NCI-H524 (cell line): ENCODE measurements at places on chromosomes 5 and 9.
A peak's percentile ranks its signal among the peaks of the same experiment; 100 is the strongest.

DNA sequence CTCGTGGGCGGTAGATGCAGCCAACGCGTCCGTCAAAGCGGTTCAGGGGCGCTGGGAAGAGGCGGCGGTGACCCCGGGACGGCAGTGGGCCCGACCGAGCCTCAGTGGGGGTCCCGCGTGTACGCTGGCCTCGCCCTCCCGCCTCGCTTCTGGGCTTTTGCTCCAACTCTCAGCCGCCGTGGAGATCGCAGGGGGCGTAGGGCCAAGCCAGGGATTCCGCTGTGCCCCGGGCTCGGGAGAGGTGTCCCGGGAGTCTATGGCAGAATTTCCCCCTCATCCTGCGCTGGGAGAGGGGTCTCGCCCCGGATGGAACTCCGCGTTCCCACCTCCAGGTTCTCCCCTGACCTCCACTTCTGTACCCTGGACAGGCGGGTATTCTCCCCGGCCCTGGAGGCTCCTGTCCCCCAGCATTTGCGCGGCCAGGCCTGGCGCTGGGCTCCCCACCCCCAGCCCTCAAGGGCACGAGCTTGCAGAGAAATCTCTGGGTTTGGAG, 131.9 kb downstream of the MRPL36 start:
- DNase-seq, result peak; percentile 59

GRCh38 chr5:1476181-1476966, 31.1 kb upstream of the SLC6A3 start:
- no peak for DNase-seq

- no peak for DNase-seq
These were observed 5.8 kb upstream of the RALGDS start for GRCh38 chr9:133126697-133127339.

DNA sequence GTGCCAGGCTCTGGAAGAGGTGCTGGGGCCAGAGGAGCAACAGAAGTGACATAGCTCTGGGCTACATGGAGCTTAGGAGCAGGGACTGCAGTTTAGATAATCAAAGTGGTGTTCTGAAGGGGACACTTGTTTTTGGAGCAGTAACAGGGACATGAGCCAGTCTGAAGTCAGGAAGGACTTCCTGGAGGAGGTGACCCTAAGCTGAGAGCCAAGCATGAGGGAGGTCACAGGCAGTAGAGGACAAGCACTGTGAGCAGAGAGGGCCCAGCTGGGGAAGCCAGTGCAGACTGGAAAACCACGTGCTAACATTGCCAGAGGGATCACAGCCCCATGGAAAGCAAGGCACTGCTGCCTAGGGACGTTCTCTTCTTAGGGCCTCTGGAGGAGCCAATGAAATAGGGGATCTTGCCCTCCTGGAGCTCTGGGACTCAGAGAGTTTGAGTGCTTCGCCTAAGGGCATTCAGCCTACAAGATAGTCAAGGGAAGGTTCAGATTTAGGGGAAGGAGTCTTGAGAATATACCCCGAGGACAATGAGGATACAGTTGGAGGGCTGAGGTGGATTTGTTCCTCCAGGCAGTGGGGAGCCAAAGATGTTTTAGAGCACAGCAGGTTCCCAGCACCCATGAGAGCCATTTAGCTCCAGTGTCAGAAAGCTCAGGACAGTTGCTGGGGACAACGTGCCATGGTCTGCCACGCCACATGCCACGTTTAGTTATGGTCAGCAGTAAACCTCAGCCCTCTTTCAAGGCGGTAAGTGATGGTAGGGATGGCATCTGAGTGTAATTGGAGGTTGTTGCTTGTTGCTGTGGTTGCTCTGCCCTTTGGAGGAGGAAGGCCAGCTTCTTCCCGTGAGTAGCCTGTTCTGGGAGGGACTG, 40.5 kb upstream of the SH3PXD2B start:
- DNase-seq, result no peak

DNA sequence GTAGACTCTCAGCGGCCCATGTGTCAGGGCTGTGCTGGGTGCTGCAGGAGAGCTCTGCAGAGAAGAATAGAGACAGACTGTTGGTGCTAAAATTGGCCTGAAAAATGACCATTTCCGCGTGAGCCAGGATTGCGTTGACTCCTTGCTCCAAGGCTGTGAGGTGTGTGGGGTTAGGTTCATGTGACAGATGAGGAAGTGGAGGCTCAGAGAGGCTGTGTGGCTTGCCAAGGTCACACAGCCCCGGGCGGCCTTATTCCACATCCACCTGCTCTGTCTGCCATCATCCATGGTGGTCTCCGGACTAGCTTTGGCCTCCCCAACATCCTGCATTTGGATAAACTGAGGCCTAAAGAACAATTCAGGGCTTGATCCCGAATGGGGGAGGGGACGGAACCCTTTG, 15.2 kb downstream of the NEK6 start:
- DNase-seq, result no peak

GRCh38 chr5:44178414-44178813, 210.8 kb downstream of the FGF10 start:
- no peak for DNase-seq

- DNase-seq, result no peak
These were observed 66.4 kb upstream of the SPRY4 start for GRCh38 chr5:142391058-142391845.

DNA sequence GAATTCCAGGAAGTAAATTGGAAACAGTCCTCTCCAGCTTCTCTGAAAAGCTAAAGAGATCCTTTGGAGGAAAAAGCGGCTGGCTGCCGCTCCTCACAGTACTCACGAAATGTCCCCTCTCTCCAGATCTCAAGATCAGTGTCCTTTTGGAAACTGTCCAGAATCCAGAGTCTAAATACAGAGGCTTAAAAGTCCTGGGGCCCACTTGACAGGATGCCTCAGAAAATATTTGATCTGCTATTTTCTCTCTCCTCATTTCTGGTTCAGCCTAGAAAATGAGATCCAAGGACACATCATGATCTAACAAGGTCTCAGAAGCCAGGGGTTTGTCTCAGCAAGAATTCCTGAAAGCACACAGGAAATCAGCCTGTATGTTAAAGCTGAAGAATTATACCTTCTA, 7.2 kb downstream of the C1QTNF2 start:
- no peak for DNase-seq

DNA sequence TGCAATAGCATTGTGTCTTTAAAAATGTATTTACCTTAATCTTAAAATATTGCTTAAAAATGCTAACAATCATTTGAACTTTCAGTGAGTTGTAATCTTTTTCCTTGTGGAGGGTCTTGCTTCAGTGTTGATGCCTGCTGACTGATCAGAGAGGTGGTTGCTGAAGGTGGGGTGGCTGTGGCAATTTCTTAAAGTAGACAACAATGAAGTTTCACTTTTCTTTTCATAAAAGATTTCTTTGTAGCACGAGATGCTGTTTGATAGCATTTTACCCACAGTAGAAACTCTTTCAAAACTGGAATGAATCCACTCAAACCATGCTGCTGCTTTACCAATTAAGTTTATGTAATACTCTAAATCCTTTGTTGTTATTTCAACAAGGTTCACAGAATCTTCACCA, 50.8 kb downstream of the NR3C1 start:
- DNase-seq, result no peak

DNA sequence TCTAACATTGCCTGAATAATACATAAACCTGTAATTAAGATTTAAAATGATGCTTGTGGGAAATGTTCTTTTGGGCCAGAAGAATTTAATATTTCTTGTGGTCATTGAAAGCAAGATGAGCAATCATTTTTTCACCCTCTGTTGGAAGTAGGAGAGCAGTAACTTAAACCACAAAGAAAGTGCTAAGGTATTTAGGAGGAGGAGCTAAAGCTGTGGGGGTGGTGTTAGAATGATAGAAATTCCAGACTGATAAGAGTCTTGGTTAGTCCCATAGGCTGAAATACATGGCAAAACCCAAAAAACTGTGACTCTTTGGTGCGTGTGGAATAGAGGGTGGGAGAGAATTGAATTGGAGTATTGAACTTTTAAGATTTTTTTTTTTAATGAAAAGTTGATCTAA, 247.0 kb downstream of the YTHDC2 start:
- DNase-seq, result no peak

GRCh38 chr9:72089451-72090130, 29.2 kb upstream of the C9orf57 start:
- DNase-seq, result no peak

DNA sequence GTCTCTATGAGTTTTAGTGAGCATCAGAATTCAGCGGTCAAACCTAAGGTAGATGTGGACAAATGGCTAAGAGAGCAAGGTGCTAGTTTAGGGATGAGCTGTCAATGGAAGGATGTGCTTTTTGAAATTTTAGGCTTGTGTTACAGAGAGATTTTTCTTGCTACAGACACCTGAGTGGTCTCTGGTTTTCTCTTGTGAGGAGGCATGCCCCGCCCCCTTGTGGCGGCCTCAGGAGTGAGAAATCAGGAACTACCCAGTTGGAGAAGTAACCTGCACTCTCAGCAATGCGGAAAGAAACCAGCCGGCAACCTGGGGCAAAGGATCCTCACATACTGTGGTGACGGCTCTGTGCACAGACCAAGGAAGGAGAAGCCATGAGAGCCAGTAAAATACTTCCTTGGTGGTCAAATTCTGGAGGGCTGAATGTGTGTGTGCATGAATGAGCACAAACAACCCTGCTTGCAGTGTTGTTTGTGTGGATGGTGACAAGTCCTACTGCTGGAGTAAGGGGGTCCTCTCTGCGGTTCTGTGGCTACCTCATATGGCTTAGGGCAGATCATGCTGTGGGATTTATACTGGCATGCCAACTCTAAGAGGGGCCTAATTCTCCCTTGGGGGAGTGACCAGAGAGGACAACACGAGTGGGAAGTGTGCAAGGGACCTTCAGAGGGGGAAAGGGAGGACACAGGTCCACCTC, 16.7 kb upstream of the HSD17B4 start:
- DNase-seq, result peak; percentile 34

DNA sequence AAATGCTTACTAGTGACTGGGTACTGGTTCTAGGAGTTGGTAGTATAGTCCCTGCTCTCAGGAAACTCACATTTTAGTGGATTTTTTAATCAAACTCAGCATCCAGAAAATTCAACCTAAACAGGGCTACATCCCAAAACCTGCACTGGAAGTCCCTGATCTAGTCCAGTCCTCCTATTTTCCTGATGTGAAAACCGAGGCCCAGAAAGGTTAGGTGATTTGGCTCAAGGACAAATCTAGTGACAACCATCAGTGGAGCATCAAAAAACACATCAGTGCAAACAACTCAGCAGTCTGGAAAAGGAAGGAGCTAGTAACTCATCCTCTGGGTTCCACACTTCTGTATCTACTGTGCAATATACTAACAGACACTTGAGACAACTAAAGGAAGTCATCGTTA, 38.2 kb downstream of the SERINC5 start:
- no peak for DNase-seq

DNA sequence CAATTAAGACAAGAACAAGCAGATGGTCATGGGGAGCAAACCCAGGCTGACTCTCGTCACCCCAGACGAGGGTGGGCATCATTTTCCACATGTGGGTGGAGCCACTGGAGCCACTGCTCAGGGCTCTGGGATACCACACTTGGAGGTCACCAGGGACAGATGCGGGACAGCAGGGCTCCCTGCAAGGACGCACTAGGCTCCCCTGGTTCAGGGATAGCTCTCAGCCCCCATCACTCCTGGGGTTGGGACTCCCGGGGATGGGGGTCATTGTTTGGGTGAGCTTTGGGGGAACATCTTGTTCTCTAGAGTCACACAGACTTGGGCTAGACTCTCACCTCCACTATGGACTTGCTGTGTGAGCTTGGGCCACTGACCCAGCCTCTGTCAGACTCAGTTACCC, 57.8 kb downstream of the GTF3C4 start:
- no peak for DNase-seq

GRCh38 chr9:70994582-70994981, 126.8 kb downstream of the TRPM3 start:
- DNase-seq, result no peak

DNA sequence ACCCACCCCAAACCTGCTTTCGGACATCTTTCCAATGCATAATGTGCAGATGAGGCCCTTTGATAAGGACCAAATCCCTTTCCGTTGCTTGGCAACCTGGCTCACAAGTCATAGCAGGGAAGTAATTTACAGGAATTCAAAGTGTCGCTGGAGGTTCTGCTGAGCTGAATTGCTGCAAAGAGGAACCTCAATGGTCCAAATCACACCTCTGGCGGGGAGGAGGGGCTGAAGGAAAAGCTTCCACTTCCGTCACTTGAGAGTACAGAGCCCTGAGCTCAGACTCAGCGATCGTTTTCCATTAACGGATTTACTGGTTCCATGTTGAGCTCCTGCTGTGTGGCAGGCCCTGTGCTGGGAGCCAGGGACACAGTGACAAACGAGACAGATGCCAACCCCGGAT, 99.3 kb downstream of the KCNIP1 start:
- DNase-seq, result no peak

DNA sequence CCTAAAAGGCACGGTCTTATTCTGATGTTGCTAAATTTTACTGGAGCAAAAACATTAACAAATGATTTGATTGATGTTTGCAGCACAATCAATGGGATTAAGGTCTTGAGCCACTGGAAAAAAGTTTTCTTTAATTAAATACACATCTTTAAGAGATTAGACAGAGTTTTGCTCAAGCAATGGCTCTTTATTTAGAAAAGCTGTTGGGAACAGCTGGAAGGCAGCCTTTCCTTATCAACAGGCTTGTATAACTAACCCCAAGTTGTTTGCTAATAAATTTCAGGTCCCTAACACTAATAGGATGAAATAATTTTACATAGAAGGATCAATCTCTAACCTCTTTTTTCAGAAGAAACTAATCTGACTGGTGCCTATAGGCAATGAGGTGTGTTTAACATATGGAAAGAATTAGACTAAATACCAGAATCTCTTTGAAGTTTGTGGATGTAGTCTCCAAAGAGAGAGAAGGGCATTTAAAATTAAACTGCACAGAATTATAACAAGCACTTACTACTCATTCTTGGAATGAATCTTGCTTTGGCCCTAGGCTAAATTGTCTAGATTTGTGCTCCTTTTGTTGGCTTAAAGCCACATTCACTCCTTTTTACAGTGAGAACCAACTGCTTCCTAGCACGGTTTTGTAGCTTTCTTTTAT, 67.3 kb upstream of the TNFAIP8 start:
- no peak for DNase-seq

- DNase-seq, result no peak
These were observed 3.2 kb upstream of the FBLL1 start for GRCh38 chr5:168525856-168526255.

- DNase-seq, result peak; percentile 13
These were observed 21.3 kb downstream of the TRMO start for GRCh38 chr9:97900738-97901565.
